NCI-H187 (cell line): ENCODE measurements at places on chromosomes 5 and 9.

- DNase-seq = no peak
Observed at GRCh38 chr9:124567362-124567761, 60.2 kb upstream of the NR5A1 start.

GRCh38 chr5:151745071-151745705 lies 13.2 kb downstream of the ATOX1 start:
- DNase-seq = no peak

DNA sequence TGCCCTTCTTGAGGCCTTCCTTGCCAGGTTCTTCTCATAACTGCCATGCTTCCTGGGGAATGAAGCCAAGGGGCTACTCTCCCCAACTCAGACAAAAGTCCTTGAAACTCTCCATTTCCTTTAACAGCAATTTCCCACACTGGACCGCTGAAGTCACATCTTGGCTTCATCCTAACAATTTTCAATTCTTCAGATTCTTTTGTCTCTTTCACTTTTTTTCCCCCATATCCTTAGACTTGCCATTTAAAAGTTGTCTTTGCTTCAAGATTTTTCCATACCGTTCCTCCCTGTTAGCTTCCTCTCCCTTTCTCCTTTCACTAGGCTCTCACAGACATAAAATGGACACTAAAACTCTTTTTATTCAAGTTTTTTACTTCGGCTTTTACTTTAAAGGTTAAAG lies 93.1 kb upstream of the ITGA1 start:
- DNase-seq = no peak

GRCh38 chr5:151141535-151141934 lies 16.0 kb downstream of the ANXA6 start:
- no peak for DNase-seq

DNA sequence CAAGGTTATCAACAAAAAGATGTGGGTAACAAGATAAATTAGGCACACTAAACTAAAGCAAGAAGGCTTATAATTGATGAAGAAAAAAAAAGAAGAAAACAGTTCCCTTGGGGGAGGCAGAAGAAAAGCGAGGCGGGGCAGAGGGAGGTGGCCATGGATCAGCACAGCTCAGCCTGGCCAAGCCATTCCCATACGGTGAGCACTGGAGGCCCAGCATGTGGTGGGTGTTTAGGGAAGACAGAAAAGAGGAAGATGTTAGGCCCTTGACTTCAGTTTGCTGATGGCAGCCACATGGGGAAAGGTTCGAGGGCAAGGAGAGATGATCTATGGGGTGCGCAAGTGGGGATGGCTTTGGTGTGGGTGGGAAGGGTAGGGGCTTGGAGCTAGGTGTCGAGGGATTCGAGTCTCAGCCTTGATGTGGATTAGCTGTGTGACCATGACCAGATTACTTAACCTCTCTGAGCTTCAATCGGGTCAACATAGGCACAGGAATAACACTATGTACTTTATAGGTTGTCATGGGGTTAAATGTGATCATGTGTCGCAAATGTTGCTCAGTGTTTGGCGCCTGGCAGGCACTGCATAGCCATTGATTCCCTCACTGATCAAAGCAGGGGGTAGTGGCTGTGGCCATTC lies 10.3 kb upstream of the STC2 start:
- DNase-seq = no peak
